IMR-90 (cell line): ENCODE measurements at places on chromosomes 2 and 18. TPM values are rescaled to one million over a fixed set of nuclear protein-coding genes. Genes with fewer than 3 reads are reported as not detected.

Gene SPATA3
- total RNA-seq, result not detected in 2 replicates

Gene GPR75
- total RNA-seq, result 1.4 and 1.7 TPM in 2 replicates

Gene UGT1A7
- total RNA-seq, result not detected in 2 replicates

Gene ACKR3
- not detected in 2 replicates for total RNA-seq

Gene HSPD1
- total RNA-seq, result 171 and 374 TPM in 2 replicates

Gene FEV
- not detected in 2 replicates for total RNA-seq

Gene CDK15
- 28.9 and 33.0 TPM in 2 replicates for total RNA-seq

Gene CCDC141
- total RNA-seq, result under 0.01 TPM in 1 of 2 replicates, not detected in the other

Gene SIX3
- not detected in 2 replicates for total RNA-seq

Gene COLEC11
- under 0.01 and 0.28 TPM in 2 replicates for total RNA-seq

Gene TLX2
- total RNA-seq, result not detected in 2 replicates
